D341Med (cell line): ENCODE measurements at places on chromosomes 3 and 15.
A peak's percentile ranks its signal among the peaks of the same experiment; 100 is the strongest.

DNA sequence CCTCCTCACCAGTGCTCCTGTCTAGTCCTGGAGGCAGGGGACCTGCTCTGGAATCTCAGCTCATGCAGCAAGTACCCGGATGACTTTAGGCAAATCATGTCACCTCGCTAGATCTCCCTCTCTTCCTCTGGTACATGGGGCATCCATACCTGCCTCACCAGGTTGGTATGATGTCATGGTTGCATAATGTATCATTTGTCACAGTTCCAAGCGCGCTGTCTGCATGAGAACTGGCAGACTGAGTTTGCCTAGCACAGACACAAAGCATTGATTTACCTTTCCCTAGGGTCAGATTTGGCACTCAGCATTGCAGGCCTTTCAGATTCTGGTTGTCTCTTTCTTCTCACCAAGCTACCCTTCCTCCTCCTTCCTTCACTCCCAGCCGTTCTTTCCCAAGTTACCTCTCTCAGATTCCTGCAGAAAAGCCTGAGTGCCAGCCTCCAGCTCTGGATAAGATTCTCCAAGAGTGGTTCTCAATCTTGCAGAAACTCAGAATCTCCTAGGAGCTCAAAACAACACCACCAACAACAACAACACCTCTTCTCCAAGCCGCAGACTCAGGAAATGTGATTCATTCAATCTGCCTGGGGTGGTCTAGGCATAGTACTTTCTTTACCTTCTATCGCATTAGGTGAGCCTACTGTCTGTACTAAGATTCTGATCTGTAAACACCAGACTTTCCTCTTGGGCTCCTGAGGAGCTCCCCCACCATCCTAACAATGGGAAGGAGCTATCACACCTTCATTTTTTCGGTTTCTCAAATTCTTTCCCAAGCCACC lies 29.5 kb downstream of the FAM43A start:
- no peak for DNase-seq

DNA sequence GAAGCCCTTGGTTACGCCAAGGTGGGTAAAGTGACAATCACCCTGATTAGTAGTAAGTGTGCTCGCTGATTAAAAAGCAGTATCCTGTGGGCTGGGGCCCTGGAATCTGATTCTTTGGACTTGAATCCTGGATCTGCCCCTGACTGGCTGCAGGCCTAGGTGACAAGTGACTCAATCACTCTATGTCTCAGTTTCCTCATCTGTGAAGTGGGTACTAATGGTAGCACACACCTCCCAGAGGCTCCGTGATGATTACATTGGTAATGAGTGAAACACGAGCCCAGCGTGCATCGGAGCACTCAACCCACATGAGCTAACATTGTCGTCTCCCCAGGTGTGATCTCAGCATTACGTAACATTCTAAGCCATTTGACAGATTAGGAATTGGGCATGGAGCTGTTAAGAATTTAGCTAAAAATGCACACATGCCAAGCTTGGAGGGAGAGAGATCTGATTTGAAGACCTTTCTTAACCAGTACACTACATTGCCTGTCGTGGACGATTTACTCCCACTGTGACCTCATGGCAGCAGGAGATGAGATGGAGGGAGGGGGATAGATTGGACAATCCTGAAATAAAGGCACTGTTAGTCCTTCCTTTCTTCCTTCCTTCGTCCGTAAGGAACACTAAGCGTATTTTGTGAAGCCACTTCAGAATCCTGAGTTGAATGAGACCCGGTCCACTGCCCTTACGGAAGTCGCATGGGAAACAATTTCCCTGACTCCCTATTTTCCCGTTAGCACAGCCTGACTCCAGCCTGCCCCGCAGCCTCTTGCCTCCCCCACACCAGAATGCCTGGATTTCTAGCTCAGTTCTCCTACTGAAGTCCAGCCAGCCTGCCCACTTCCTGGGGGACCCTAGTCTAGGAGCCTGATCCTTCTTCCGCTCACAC lies 32.1 kb downstream of the MGLL start:
- DNase-seq = no peak

GRCh38 chr15:32746116-32746857 lies 28.5 kb downstream of the GREM1 start:
- DNase-seq = no peak

DNA sequence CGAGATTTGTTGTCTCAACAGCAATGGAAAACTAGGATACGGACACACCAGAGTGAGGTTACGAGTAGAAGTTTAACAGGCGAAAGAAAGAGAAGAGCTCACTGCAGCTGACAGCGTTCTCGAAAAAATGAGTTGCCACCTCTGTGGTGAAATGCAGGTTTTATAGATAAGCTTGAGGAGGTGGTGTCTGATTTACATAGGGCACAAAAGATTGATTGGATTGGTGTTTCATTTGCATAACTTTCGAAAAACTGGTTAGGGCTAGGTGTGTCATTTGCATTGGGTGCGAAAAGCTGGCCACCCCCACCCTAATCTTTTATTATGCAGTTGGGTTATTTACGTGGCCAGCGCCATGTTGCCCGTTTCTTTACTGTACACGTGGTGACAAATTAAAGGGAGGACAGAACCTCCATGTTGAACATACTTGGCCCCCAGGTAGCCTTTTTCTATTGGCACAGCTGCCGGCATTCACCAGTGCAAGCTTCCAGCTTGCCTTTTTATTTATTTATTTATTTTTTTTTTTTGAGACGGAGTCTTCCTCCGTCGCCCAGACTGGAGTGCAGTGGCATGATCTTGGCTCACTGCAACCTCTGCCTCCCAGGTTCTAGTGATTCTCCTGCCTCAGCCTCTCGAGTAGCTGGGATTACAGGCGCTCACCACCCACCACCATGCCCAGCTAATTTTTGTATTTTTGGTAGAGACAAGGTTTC lies 8.3 kb downstream of the IFT122 start:
- DNase-seq = no peak

GRCh38 chr3:149085828-149086231 lies 503 bp downstream of the HLTF start:
- peak; percentile 46 for DNase-seq

DNA sequence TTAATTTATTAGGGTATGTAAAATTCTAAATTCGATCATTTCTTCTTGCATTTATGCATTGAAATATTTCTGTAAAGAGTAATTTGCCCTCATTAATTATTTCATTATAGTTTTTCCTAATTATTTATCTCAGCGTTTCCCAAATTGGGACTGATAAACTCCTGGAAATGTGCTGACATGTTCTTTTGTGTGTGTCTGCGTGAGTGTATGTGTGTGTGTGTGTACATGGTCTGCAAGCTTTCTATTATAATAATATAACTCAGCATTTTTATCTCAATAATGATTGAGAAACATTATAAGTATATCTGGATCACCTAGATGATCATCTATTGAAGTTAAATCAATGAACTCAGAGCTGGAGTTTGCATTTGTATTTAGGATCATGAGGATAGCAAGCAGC lies 38.7 kb downstream of the TMEM45A start:
- DNase-seq = no peak

DNA sequence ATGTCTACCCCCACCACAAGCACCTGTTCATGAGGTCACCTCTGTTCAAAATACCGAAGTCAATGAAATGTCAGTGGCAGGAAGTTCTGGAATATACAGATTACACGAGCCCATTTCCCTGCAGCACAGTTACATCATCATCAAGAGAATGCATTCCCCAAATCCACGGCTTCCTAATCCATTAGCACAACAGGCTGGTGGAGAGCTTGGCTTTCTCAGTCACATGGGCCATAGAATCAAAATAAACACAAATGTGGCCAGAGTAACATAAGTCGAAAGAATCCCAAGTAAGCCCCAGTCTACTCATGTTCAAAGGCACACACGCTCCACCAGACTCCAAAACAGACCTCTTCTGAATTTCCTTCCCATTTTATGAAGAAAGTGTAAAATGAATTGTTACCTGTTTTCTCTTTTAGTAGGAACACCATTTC lies 419.3 kb downstream of the MAGI1 start:
- no peak for DNase-seq

DNA sequence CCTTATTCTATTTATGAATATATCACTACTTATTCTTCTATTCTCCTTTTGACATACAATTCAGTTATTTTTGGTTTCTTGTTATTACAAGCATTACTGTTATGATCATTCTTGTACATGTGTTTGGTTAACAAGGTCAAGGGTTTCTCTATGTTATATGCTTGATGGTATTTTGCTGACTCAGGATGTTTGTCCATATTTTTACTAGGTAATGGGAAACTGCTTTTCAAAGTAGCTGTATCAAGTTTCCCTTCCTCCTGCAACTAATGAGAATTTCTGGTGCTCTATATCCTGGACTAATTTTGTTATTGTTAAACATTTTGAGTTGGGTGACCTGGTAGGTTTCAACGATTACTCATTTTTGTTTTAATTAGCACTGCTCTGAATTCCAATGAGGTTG lies 841.0 kb downstream of the OTOL1 start:
- DNase-seq = no peak

- no peak for DNase-seq
Measured at GRCh38 chr3:193764959-193765358, 172.0 kb downstream of the OPA1 start.

DNA sequence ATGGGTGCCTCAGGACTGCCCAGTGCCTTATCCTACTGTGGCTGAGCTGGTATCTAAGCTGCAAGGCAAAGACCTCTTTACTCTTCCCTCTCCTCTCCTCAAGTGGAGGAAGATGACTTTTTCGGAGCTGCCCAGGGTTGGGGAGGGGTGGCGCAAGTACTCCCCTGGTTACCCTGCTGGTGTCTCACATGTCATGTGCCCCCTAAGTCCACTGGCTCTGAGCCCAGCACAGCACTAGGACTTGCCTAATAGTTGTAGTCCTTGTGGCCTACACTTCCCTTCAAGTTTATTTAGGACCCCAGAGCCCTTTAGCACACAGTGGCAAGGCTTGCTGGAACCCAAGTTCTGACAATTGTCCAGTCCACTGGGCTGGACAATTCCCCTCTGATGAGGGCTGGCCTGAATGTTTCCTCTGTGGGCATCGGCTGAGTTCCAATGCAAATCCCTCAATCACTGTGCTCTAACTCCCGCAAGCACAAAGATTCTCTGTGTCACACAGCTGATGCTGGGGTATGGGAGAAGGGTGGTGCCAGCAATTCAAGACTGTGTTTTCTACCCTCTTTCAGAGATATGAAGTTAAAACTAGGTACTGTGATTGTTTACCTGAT lies 60.4 kb downstream of the UQCC5 start:
- DNase-seq = no peak

GRCh38 chr15:66565141-66565641 lies 607 bp downstream of the LCTL start:
- DNase-seq = no peak

DNA sequence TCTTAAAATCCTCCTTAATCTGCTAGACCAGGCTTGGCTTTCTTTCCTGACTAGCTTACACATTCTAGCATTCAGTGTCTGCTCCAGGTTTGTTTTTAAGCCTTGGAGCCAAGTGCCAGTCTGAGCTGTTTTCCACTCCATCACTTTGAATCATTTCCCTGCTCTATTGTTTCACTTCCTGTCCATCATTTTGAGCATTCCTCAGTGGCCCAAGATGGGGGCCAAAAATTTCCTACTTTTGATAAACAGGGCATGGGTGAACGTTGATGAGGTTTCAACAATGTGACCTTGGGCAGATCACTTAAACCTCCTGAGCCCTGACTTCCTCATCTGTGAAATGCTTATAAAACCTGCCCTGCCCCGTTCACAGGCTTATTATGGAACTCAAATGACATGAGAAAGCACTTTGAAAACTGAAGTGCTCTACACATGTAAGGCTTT lies 4.4 kb downstream of the CYP19A1 start:
- peak; percentile 42 for DNase-seq
